ENCODE measurements at places on chromosomes 1 and 21.

DNA sequence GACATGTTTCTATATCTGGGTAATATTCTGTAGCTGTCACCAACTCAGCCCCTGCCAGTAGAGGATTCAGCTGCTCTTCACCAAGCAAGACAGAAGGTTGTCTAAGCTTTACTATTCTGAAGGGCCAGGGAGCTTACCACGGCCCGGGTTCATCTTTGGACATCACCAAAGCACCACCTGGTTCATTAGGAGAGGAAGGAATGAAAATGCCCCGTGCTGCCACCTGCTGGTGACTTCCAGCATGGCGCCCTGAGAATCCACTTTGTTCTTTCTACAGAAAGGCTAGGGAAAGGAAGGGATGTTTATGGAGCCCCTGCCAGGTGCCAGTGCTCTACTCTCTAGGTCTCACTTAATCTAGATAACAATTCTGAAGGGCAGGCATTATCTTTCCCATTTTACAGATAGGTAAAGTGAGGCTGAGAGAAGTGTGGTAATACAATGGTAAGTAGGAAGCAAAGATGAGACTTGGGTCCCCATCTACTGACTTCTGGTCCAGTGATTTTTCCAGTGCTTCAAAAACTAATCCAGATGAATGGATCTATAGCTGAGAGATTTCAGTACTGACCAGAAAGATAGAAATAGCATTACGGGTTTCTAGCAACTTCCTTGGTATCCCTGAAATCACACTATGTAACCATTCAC is 79.5 kb downstream of the BEND5 start:
- peak; percentile 6 for DNase-seq

- DNase-seq, result no peak
These were observed 7.4 kb upstream of the AGMAT start for GRCh38 chr1:15592285-15592684.

- no peak for DNase-seq
These were observed 35.2 kb downstream of the CCN1 start for GRCh38 chr1:85615586-85616363.

DNA sequence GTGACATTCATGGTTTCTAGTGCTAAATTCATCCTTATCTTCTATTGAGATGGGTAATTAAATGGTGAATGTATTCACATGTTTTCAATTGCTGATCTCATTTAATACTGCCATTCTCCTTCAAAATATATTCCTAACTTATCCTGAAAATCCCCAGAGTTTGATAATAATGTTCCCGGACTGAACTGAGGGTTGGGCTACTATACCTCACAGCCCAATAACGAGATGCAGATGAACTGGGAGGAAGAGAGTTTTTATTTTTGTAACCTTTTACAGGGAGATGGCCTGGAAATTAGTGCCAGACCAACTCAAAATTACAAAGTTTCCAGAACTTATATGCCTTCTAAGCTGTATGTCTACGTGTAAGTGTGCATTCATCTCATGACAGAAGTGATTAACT is 210.8 kb downstream of the APP start:
- DNase-seq, result no peak
